Stimulated activated CD8-positive, alpha-beta memory T cell treated with anti-CD3 and anti-CD28 coated beads, Interleukin-4, amount 100 ng/mL, for 24 hours (primary cell): ENCODE measurements at places on chromosomes 4 and X.

- DNase-seq, result no peak
Observed at GRCh38 chr4:110514889-110515479, 39.0 kb downstream of the ENPEP start.

- no peak for DNase-seq
Observed at GRCh38 chrX:41025926-41026701, 59.1 kb upstream of the USP9X start.

DNA sequence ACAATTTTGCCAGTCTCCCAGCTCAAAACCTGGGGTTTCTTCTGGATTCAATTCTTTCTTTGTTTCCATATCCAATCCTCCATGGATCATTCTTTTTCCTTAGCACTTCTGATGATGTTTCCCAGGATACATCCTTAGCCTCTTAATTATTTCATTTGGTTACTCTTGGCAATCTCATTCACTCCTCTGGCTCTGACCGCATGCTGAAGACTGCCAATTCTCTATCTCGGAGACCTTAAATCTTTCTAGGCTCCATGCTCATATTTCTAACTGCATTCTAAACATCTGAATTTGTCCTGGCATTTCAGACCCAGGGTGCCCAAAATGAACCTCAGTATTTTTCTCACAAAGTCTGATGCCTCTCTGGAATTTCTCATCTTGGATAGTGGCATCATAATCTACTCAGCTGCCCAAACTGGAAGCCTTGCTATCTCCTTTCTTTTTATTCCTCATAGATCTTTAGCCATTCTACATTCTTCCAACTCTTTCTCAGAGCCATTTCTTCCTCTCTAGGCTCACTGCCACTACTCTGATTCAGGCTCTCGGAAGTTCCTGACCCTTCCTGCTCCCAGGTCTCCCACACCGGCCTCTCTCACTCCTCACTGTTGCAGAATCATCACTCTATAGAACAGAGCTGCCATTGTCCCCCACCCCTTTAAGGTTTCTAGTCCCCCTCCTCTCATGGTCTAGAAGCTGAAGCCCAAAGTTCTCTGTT lies 290.2 kb downstream of the CAMK2D start:
- no peak for DNase-seq

DNA sequence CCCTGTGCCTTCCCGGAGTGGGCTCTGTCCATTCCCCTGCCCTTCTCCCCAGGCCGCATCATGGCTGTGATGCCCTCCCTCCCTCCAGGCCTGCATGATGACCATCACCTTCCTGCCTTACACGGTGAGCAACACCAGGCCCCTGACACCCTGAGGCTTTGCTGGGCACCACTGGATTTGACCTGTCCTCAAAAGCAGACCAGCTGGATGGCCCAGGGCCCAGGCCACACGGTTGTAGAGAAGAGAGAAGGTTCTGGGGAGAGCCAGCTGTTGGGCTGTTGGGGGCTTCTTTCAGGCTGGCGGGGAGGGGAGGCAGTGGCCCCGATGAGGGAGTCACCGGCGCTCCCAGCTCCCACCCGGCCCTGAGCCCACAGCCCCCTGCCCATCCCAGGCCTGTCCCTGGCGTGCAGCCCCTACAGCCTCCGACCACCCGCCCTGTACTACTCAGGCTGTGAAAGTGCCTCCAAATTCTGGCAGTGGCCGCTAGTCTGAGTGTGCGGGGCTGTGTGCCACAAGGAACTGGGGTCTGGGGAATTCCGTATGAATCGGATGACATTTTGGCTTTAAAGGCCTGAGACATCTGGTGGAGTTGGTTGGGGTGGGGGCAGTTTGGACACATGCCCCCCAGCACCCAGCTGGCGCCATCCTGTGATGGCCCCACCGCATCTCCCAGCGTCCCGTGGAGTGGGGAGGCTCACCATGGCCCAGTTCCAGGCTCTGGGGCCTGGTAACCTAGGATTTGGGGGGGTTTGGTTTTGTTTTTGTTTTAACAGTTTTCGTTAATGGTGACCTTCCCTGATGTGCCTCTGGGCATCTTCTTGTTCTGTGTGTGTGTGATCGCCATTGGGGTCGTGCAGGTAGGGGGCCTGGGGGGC lies 19.6 kb downstream of the TMEM175 start:
- no peak for DNase-seq

GRCh38 chr4:76984127-76984526 lies 34.6 kb downstream of the SEPTIN11 start:
- DNase-seq, result no peak

- no peak for DNase-seq
Observed at GRCh38 chrX:78199851-78200250, 60.4 kb upstream of the TAF9B start.
